ENCODE measurements at places on chromosomes 3 and 15.

DNA sequence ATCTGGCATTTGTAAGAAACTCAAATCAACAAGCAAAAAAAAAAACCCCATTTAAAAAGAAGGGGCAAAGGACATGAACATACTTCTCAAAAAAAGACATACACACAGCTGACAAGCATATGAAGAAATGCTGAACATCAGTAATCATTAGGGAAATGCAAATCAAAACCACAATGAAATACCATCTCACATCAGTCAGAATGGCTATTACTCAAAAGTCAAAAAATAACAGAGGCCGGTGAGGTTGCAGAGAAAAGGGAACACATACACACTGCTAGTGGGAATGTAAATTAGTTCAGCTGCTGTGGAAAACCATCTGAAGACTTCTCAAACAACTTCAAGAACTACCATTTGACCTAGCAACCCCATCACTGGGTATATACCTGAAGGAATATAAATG lies 199.4 kb upstream of the THBS1 start:
- no peak for DNase-seq

- DNase-seq, result no peak
Measured at GRCh38 chr15:92273723-92274122, 120.0 kb upstream of the ST8SIA2 start.

- no peak for DNase-seq
Measured at GRCh38 chr3:186200726-186201125, 91.8 kb upstream of the ETV5 start.

DNA sequence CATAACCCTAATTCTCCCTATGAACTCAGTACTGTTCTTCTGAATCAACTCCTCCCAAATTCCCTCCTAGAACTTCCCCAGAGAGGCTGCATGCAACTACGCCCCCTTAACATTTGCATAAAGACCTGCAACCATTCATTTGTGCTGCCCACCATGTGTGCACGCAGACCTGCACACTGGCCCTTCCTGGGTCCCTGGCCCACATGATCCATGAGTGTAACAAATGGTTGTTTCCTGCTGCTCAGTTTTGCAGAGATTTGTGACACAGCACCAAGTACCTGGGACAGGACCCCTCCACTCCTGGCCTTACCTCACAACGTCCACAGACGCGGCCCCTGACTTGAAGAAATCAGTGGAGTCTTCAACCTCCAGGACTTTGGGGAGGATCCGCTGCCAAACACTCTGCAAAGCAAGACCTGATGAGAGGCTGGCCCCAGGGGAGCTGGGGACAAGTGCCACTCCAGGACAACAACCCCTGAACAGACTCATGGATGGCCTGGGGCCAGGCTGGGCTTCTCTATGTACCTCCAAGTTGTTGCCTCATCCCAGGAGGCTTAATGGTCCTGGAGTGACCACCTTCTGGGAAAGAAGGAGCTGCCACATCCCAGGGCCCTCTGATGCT lies 33.8 kb downstream of the ALDH1L1 start:
- no peak for DNase-seq

DNA sequence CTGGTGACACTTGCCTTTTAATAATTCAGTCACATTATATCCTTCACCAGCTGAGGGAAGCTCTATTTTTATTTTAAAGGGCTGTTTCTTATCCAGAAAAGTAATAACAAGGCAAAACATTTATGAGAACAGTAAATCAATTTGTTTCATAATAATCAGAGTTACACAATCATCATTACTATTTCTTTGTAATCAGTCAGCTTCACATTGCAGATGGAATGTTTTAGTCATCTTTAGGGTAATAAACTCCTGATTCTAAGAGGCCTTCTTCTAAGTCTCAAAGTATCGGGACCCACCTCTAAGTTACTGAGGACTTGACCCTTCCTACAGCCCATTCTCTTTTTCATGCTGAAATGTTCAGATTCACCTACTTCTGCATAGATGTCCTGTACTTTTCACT lies 298.3 kb upstream of the TGFBR2 start:
- DNase-seq, result no peak

GRCh38 chr3:23701716-23702597 lies 103.8 kb upstream of the UBE2E1 start:
- DNase-seq, result no peak

GRCh38 chr3:59545374-59545773 lies 495.5 kb upstream of the CFAP20DC start:
- no peak for DNase-seq

- no peak for DNase-seq
Measured at GRCh38 chr3:79364784-79365183, 403.0 kb downstream of the ROBO1 start.

GRCh38 chr15:85035980-85036379 lies 54.3 kb downstream of the PDE8A start:
- no peak for DNase-seq

DNA sequence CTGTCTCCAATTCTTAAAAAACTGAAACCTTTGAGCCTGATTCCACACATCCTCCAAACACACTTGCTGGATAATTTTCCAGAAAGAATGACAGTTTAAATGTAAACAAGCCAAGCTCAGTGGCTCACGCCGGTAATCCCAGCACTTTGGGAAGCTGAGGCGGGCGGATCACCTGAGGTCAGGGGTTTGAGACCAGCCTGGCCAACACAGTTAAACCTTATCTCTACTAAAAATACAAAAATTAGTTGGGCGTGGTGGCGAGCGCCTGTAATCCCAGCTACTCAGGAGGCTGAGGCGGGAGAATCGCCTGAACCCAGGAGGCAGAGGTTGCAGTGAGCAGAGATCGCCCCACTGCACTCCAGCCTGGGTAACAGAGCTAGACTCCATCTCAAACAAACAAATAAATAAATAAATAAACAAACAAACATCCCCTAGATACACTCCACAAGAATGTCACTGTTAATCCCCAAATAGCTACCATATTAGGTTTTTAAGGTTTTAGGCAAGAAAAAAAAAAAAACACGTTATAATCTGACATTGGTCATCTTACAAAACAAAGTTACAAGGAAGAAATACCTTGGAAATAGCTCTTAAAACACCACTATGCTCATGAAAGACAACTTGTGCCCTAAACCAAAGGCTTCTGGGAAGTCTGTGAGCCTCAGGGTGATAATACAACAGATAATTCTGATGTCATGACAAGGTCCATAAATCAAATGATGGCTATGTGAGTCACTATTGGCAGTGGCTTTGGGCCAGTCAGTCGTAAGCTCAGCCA lies 13.2 kb downstream of the TNIK start:
- no peak for DNase-seq

- no peak for DNase-seq
Measured at GRCh38 chr3:185733980-185734724, 90.7 kb downstream of the IGF2BP2 start.

- DNase-seq, result no peak
Measured at GRCh38 chr3:176570992-176571391, 626.3 kb downstream of the TBL1XR1 start.

DNA sequence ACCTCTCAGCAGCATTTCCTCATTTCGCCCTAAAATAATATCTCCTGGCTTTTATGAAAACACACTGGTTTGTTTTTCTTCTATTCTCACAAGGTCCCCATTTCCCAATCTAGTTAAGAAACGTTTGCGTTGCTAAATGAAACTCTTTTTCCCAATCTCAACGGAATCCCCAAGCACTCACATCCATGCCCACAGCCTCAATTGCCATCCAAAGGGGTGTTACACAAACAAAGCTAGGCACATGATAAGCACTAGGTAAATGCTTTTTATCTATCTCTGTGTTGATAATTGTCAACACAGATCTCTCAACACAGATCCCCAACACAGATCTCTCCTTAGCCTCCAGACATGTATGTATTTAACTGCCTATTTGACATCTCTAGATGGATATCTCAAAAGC lies 35.2 kb upstream of the TF start:
- DNase-seq, result no peak

- DNase-seq, result no peak
Measured at GRCh38 chr3:146131616-146132410, 29.2 kb downstream of the PLOD2 start.

GRCh38 chr3:48788544-48789162 lies 59.0 kb downstream of the PRKAR2A start:
- no peak for DNase-seq

Data from CD4-positive, alpha-beta T cell treated with Interleukin-1 beta for 1 hour (primary cell).